ENCODE measurements at places on chromosomes 4 and X.

DNA sequence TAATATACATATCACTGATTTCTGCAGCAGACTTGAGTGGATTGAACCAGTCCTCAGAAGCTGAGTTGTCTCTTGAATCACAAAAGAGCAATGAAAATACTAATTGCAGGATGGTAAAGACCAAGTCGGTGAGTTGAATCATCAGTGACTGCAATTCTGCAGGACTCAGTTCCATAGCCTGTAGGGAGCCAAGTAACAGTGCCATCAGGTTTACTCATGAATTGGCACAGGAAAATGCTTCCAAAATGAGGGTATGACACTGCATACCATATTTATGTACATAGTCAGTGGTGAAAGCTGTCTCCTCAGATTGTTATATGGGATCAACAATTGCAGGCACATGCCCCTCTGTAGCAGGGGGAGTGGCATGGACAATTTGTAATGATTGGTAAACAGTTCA, 192.8 kb downstream of the CCNG2 start:
- DNase-seq = peak; percentile 66

- no peak for DNase-seq
Observed at GRCh38 chrX:49019050-49019449, 17.0 kb upstream of the GRIPAP1 start.

GRCh38 chr4:183878251-183878970, 26.7 kb upstream of the STOX2 start:
- DNase-seq = no peak

GRCh38 chr4:75939890-75940691, 722 bp downstream of the NAAA start:
- peak; percentile 65 for DNase-seq

DNA sequence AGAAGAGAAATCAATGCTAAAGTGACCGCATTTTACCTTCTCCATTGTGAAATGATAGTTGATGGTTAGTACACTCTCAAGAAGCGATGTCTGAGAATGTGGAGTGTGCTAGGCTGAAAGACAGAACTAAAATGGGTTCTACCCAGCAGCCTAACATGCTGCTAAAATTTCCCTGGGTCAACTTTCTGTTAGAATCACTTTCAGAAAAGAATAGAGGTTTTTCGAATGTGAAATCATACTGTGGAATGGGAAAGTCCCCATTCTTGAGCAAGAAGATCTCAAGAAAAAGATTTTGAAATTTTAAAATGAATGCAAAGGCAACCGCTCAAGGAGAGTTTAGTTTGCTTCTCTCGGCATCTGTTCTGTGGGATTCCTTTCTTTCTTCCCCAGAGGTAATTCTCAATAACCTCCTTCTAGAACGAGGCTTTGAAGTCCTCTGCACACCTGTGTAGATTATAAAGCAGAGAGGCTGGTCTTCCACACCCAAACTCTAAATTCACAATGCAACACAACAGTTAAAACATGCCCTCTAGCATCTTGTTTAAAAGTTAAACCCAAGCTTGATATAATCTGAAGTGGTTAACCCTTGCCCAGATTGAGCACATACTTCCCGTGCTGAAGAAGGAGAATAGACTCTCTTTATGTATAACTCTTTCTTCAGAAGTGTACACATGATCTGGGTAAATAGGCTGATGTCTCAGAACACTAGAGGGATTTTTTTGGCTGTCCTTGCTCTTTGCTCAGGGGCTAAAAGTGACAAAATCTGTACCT, 208.7 kb upstream of the KLF3 start:
- no peak for DNase-seq

DNA sequence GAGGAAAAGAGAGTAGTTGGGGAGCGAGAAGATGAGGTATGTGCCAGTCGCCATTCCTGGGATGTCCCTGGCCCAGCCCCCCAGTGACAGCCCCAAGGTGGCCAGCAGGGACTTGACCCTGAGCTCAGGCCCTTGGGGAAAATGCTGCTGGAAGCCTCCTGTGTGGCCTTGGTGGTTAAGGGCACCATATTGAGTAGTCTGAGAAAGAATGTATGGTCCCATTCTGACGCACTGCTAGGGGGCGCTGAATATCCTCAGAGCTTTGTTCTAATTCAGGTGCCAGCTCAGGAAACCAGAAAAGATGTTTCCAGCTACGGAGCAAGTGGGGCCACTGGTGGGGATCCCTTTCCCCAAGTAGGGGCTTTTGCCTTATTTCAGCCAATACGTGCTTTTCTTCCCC, 14.0 kb upstream of the UBA6 start:
- DNase-seq = no peak
